ENCODE measurements at places on chromosomes 13 and 19.

DNA sequence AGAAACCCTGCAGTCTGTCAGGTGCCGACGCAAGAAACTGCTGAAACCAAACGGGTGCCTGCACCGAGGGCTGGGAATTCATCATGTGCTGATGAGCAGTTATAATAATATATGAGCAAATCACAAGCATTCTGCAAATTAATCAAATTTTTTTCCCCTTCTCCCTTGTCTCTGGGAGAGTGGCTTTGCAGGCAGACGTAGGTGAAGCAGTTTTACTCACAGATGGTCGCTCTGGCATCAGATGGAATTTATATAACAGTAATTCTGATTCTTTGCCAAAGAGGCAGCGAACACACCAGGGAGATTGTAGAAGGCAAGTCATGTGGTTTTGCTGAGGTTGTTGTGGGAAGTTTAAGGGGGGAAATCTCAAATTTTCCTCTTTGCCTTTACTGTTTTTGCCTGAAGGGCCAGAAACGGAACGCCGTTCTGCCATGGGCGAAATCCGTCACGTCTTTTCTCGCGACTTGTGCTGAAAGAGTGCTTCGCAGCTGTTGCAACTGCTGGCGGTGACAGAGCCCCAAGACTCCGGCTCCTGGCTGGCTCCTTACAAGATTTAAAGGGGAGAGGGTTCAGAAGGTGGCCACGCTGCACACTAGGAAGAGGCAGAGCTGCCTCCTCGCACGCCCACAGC is 320.1 kb downstream of the ZNF536 start:
- no peak for DNase-seq

GRCh38 chr13:50529154-50529882 is 314.2 kb downstream of the DLEU7 start:
- peak; percentile 44 for DNase-seq

DNA sequence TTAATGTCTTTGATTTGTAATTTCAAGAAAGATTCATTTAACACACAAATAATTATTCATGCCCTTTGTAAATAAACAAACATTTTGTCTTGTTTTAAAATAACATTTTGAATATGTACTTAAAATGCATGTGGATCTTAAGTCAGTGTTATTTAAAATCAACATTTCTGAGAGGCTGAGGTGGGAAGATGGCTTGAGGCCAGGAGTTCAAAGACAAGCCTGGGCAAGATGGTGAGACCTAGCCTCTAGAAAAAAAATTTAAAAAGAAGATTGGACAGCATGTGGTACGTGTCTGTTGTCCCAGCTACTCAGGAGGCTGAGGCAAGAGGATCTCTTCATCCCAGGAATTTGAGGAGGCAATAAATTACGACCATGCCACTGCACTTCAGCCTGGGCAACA is 1268.2 kb downstream of the SLITRK1 start:
- no peak for DNase-seq

- DNase-seq = no peak
These were observed 91.4 kb downstream of the COL4A1 start for GRCh38 chr13:110215606-110216005.

DNA sequence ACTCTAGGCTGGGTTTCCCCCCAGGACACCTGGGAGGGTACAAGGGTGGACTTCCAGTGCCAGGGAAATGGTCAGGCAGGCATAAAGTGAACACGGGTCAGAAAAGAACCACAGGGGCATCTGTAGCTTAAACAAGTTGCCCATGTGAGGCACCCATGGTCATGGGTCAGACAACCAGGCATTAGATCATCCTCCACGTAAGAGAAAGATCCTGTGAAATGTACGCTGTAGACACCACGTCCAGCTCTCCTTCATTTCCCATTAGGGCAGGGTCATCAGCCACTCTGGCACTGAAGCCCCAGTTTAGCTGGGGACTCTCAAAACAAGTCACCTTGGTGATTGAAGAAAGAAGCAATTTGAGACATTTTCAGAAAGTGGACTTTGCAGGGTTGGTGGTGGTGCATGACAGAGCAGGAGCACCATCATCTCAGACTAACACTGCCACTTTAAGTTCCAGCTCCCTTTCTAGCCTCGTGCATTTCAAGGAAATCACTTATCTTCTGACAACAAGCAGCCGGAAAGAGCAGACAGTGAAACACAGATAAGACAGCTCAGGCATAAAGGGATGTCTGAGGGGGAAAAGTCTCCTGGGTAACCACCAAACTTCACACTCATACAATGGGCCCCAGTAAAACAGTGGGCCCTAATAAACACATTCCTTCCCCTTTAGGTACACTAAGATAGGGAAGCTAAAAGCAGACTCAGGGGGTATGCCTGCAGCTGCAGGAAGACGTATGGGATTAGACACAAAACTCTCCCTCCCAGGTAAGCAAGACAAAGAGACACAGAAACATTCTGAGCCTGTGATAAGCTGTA is 16.1 kb upstream of the SIGLEC6 start:
- no peak for DNase-seq

DNA sequence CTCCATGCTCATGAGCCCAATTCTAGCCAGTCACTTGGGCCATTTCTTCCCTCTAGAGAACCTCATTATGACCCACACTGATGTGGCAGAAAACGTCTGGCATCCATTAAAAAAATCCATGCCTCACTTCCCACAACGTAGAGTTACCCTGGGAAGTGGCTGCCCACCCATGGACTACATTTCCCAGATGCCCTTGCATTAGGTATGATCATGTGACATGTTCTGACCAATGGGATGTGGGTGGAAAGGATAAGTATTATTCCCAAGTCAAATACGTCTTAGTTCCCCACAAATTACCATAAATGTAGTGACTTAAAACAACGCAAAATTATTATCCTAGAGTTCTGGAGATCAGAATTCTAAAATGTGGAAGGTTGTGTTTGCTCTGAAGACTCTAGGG is 47.9 kb upstream of the ZNRF4 start:
- DNase-seq = no peak

GRCh38 chr13:39269411-39269810 is 231.2 kb downstream of the NHLRC3 start:
- DNase-seq = no peak

- DNase-seq = no peak
These were observed 62.4 kb upstream of the ADGRE5 start for GRCh38 chr19:14318873-14319272.

DNA sequence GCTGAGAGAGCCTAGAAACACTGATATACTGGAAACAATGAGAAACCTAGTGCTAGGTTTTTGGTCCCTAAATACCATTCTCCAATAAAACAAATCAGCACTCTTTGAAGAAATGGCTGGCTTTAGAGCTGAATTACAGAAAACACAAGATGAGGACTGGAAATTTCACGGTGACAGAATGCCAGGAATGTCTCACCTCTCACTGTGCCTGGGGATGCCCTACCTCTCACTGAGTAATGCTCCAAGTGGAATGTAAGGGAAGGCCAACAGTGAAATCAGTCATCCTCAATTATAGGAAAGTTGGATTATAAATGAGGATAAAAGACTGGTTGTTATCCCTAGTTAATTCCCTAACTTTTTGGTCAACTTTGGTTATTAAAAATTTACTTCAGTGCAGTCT is 259.0 kb downstream of the NALCN start:
- DNase-seq = no peak

DNA sequence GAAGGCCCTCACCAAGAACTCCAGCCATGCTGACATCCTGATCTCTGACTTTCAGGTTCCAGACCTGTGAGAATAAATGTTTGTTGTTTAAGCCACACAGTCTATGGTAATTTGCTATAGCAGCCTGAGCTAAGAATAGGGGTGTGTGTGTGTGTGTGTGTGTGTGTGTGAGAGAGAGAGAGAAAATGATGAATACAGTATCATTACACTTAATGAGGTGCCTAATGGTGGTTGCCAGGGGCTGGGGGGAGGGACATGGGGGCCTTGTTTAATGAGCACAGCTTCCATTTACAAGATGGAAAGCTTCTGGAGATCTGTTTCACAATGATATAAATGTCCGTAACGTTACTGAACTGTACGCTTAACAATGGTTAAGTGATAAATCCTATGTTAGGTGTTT is 53.8 kb upstream of the LATS2 start:
- DNase-seq = no peak

GRCh38 chr13:40533072-40533471 is 133.4 kb downstream of the FOXO1 start:
- DNase-seq = no peak

DNA sequence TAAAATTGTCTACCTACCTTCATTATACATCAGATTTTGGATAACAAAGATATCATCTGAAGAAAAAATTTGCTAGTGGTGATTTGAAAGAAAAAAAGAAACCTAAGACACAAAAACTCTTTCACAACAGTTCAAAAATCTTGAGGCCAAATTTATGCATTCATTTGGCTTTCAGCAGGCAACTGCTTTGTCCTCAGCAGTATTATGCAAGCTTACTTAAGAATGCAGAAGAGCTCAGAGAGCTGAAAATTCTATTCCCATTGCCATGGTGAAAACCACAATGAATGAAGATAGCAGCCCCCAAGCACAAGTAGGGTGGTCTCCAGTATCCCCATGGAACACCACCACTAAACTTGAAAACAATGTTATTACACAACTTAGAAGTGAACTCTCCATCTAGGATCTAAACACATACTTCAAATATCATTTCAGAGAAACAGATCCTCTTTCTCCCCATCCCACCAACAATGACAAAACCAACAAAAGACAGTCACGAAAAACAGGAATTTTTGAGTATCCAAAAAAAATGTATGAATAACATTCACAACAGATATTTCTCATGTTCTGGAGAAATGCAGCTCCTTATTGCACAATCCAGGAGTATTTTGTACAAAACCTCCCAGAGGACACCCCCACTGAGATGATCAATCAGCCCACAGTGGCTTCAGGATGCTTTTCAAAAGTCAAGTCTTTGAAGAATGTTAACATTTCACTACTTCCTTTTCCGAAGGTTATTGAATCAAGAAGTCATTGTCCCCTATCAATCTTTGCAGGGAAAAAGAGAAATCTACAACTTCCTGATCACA is 192.7 kb downstream of the LHFPL6 start:
- DNase-seq = no peak

DNA sequence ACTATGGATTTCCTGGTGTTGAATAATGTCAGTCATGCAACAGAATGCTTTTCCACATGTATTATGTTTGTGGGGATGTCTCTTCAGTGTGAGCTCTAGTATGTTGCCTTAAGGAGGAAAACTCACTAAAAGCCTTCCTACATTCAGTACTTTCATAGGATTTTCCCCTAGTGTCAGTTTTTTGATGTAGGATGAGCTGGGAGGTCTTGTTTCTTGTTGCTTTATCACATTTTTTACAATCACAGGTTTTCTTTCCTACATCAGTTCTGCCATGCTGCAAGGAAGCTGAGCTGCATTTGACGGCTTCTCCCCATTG is 8.5 kb upstream of the USP29 start:
- DNase-seq = no peak

- no peak for DNase-seq
These were observed 120.0 kb downstream of the EFNB2 start for GRCh38 chr13:106415442-106415841.

DNA sequence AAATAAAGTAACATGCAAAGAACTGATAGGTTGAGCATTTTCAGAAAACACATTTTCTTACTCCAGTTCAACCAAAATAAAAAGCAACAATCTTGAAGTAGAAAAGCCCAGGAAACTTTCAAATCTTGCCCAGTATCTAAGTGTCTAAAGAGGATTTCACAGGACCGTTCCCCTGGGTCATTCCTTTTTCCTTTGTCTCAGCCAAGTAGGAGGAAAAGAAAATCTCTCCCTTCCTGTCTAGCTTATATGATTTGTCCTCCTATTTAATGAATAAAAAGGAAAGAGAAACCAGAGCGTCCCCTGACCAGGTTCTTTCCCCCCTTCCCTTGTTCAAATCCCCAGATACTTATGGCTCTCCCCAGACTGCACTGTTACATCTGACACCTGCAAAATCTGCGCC is 248.0 kb downstream of the KCTD12 start:
- no peak for DNase-seq

DNA sequence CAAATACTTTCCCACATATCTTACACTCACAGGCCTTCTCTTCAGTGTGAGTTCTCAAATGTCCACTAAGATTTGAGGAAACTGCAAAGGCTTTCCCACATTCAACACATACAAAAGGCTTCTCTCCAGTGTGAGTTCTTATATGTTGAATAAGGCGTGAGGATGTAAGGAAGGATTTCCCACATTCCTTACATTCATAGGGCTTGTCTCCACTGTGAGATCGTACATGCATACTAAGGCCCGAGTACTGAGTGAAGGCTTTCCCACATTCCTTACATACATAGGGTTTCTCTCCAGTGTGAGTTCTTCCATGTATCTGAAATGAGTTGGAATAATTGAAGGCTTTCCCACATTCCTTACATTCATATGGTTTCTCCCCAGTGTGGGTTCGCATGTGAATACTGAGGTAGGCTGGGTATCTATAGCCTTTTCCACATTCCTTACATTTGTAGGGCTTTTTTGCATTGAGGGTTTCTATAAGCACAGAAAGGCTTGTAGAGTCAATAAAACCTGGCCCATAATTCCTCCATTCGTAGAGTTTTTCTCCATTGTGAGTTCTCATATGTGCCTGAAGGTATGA is 9.6 kb downstream of the ZNF426 start:
- no peak for DNase-seq

GRCh38 chr19:47381121-47381520 is 32.0 kb downstream of the DHX34 start:
- no peak for DNase-seq

DNA sequence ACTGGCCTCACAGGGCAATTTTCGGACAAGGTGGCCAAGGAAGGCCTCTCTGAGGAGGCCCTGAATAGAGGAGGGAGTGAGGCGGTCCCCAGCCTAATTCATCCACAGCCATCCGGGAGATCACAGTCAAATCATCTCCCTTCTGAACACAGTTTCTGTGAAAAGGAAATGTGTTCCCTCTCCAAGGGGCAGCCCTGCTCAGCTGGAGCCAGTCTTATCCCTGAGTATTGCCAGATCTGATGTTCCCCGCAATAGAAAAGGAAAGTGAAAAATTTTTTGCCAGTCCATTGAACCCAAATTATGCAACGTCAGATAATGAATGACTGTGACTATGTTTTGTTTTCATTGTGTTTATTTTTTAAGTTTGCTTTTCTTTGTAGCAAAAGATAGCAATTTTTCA is 125.9 kb downstream of the SIPA1L3 start:
- no peak for DNase-seq

DNA sequence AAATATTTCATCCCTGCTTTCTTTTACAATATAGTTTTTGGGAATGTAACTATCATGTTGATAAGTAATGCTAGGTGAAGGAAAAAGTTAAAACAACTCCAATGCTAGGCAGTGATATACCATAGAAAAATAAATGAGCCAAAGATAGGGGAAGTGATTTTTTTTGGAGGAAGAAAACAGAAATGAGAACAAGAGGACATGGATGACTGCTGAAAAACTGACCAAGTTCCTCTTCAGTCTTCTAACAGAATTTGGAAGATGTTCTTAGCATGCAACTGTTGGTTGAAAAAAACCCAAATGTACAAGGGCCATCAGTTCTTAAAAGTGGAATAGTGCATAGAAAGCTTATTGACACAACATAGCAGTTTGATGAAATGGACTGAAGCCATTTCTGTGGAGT is 262.5 kb upstream of the STARD13 start:
- no peak for DNase-seq

GRCh38 chr13:112521073-112521685 is 66.8 kb downstream of the TUBGCP3 start:
- DNase-seq = no peak

GRCh38 chr19:28377077-28377476 is 835.9 kb downstream of the UQCRFS1 start:
- no peak for DNase-seq

- DNase-seq = no peak
These were observed 18.0 kb downstream of the APBA3 start for GRCh38 chr19:3743486-3743885.

Measured in NCI-H2107 (cell line).